ENCODE measurements at places on chromosomes 5 and 9.

GRCh38 chr5:59471463-59471862, 422.1 kb downstream of the PDE4D start:
- DNase-seq, result no peak

DNA sequence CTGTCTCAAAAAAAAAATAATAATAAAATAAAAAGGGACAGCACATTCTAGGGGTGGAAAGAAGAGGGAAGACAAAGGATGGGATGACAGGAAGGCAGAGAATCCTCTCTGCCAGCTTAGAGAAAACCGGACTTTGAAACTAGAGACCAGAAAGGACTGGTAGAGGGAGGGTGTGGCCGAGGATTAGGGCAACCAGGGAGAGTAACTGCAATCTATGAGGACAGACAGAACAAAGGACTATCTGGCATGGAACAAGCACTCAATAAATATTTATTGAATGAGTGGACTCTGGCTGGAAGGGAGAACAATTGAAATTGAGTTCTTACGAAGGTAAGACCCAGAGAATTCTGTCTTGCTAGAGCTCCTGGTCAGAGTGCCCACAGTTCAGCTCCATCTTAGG, 2.4 kb downstream of the GBA2 start:
- DNase-seq, result no peak

DNA sequence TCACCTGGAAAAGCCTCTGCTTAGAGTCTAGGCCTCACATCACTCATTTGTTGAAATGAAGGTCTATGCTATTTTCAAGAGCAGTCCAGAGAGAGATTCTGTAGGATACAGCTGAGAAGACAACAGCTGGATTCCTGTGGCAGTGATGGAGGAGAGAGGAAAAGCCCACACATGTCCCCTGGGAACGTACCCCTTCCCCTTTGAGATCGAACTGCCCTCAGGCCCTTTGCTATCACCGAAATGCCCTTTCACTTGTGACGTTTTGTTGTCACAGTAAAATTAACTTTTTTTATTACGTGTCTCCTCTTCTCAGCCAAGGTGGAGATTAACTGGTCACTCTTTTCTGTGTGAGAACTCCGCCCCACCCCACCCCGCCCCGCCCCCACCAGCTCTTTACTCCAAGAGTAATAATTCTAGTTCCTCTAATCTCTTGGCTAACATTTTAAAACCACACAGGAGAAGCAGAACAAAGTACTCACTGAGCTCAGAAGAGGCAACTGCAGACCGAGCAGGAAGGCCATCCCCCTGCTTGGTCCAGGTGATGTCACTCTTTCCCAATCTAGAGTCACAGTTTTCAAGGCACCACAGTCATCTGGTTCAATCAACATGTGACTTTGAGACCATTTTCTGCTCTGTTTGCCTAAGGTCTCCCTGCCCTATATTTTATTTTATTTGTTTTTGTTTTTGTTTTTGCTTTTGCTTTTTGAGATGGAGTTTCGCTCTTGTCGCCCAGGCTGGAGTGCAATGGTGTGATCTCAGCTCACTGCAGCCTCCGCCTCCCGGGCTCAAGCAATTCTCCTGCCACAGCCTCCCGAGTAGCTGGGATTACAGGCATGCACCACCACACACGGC, 105.6 kb downstream of the SUSD1 start:
- DNase-seq, result no peak

DNA sequence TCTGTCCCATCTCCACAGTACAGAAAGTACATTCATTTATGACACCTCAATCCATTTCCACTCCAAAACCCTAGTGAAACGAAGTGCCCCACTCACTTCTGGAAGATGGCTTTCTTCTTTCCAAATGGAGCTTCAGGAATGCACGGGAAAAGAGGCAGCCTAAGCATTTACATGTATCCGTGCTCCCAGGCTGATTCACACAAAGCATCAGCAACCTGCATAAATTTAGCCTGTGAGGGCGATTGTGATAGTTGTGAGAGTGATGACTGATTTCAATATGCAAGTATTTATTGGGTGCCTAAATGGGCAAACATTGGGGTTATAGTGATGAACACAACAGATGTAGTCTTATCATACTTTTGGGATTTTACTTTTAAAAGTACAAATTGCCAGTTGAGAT, 86.6 kb downstream of the PLPPR1 start:
- no peak for DNase-seq

DNA sequence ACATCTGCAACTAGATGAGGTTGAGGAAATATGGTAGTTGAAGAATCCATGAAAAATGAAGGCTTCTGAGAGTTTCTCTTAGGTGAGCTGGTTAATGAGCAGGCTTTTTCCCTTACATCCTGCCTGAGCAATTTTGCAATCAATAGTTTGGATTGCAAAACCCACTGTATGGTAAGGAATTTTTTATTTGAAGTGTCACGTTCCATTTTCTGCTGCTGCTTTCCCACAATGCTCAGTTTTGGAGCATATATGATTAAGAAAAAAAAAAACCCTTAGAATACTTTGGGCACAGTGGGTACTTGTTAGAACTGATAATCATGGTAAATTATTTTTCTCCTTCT, 144.2 kb downstream of the PCSK1 start:
- no peak for DNase-seq

DNA sequence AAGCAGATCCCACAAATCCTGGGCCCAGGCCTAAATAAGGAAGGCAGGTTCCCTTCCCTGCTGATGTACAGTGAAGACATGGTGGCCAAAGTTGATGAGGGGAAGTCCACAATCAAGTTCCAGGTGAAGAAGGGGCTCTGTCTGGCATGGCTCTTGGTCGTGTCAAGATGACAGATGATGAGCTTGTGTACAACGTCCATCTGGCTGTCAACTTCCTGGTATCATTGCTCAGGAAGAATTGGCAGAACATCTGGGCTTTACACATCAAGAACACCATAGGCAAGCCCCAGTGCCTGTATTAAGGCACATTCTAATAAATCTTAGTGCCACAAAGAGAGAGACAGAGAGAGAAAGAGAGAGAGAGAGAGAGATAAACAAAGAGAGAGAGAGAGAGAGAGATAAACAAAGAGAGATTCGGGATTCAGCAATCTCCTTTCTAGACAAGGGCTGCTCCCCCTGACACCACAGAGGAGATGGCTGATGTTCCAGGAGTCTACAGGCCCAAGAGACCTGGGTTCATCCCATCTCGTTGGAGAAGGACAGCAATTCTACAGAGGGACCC, 45.5 kb upstream of the HSPA9 start:
- DNase-seq, result no peak

GRCh38 chr5:123813937-123814624, 302.1 kb downstream of the CSNK1G3 start:
- DNase-seq, result peak; percentile 82

DNA sequence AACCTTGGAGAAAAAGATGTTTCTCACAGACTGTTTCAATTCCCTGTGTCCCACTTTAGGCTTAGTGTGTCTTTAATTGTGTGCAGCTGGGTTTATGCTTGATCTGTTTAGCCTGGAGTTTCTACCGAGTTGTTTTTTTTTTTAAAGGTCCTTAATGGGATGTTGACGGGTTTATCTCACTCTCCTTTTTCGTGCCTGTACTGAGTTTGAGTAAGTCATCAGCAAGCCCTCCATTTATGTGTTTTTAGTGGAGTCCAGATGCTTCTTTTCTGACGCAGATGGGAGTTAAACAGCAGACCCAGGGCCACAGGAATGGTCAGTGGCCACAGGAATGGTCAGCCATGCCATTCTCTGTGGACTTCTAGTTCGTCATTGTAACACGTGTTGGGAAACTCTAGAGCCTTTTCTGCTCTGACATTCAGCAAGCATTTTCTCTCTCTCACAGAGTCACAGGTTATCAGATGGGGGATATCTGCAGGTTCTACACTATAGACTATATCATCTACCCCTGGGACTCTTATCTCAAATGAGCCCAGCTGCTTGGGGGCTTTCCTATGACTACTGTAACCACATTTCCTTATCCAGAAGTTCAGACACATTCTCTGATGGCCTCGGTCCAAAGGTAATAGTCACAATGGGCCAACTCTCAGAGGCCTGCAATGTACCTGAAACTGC, 190.5 kb downstream of the TTLL11 start:
- DNase-seq, result no peak

- DNase-seq, result no peak
Measured at GRCh38 chr5:170108266-170108785, 2.6 kb downstream of the FOXI1 start.

DNA sequence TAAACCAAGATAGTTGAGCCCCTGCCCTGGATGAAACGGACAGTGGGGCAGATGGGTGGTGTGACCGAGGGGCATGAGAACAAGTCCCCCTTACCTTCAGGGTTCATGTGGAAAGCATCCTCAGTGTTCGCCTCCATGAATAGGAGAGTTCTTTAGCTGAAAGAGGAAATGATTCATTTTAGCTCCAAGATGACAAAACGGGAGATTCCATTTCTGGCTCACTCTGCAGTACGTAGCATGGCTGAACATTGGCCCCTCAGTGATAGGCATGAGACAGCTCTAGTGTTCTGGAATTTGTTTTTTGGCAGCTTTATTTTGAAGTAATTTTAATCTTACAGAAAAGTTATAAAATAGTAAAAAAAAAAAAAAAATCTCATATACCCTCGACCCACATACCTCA, 70.2 kb upstream of the AGXT2 start:
- no peak for DNase-seq

DNA sequence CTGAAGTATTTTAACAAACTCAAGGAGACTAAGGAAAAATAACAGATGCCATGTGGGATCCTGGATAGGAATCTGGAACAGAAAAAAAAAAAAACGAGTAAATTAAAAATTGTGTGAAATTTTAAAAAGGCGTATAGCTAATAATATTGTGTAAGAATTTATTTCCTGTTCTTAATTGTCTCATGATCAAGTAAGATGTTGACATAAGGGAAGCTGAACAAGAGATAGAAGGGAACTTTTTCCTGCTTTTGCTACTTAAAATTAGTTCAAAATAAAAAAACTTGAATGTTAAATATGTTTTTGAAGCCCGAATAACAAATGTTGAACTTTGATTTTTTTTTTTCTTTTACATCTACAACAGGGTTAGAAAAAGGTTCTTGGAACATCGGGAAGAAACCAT, 10.5 kb downstream of the SNAPC3 start:
- DNase-seq, result no peak

DNA sequence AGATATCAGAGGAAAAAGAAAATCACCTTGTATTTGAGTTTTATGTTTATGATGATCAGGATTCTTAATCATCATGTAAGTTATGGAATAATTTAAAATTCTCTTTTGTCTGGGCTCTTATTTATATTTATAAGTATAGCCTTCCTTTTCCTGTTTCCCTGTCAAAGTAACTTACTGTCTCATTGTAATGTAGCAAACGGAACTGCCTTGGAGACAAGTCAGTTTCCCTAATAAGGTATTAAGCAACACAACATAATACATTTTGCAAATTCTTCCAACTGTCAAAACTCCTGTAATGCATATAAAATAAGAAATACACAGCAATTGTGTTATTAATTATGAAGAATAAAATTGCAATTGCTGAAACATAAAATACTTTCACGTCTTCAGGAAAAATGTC, 463.2 kb downstream of the MAT2B start:
- DNase-seq, result no peak

- no peak for DNase-seq
Measured at GRCh38 chr5:127772531-127772930, 69.3 kb downstream of the CCDC192 start.

DNA sequence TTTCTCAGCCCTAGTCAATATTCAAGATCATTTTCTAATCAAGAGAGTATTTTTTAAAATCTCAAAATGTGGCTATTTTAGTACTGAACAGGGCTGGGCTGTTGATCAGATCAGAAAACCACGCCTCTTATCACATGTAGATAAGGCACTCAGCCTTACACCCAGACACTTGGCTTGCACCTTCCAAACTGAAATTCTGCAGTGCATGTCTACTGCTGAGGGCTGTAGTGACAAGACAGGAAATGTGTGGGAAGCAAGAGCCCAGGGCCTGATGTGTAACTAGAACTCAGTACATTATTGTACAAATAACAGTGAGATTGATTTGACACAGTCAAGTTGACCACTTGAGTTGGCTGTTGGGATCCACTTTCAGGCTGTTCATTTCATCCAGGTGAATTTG, 48.6 kb downstream of the UBE2QL1 start:
- no peak for DNase-seq

GRCh38 chr5:150112201-150113046, 26.1 kb upstream of the CSF1R start:
- no peak for DNase-seq

DNA sequence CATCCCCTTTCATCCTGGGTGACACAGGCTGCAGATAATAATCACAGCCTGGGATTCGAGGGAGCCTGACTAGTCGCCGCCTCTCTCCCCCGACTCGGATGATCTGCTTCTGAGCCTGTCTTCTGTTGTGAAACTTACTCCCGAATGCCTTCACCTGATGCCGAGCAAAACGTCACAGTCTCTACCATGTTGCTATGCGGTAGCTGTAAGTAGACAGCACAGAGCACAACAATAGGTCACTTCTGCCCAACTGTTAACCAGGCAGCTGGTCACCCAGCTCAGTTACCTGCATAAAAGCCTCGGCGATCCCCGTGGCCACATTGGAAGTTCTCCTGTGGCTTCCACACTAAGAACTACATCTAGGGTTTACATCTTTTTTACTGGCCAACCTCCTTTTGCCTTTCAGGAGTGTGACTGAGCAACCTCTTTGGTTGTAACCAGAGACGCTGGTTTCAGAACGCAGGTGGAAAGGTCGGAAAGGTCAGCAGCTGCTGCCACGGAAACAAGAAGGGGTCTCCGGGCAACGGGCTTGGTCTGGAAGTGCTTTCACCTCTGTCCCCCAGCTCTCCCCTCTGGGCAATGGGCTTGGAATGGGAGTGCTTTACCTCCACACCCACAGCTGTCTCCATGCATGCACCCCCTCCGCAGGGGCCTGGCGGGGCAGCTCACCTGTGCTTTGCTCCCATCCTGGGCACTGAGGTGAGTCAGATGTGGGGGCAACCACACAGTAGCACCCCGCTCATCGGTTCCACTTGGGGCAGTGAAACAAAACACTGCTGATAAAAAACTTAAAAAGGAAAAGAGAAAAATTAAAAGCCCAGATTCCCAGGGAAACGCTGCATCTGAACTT, 7.6 kb upstream of the PPP1R26 start:
- no peak for DNase-seq

DNA sequence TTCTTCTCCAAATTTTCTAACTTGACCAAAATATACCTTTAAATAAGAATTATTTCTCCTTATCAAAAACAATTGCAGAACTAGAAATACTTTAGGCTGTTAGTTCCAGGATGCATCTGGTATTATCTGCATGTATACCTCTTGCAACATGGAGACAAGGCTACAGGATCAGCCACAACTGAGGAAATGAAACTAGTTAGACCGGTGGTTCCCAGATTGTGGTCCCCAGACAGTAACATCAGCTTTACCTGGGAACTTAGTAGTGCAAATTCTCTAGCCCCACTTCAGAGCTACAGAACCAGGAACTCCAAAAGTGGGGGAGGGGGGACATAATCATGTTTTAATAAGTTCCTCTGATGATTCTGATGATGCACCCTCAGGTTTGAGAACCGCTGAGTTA, 61.6 kb upstream of the C9orf72 start:
- no peak for DNase-seq

- no peak for DNase-seq
Measured at GRCh38 chr9:8456344-8456743, 656.8 kb upstream of the DMAC1 start.

- DNase-seq, result peak; percentile 4
Measured at GRCh38 chr5:135944967-135945560, 9.7 kb downstream of the LECT2 start.
